Activated CD4-positive, alpha-beta memory T cell treated with anti-CD3 and anti-CD28 coated beads, Interleukin-2, amount 10 ng/mL, durations not matched to agents 7 days and 5 days (primary cell): ENCODE measurements at places on chromosomes 16 and 17. TPM values are rescaled to one million over a fixed set of nuclear protein-coding genes. Genes with fewer than 3 reads are reported as not detected.

The KCNG4 gene
- not detected for total RNA-seq

The ABCC3 gene
- not detected for total RNA-seq

GRCh38 chr17:55925440-55925839 is 174.6 kb downstream of the PCTP start:
- no peak overlapping the region for H3K4me3 ChIP-seq
- DNase-seq: no peak
- H3K27me3 ChIP-seq: no peaks in the 10 kb centered on the region
- H3K36me3 ChIP-seq: no peaks in the 10 kb centered on the region
- no peak overlapping the region for H3K27ac ChIP-seq

GRCh38 chr16:5367951-5368350 is 270.4 kb upstream of the EEF2KMT start:
- DNase-seq: no peak
- H3K36me3 ChIP-seq: no peaks in the 10 kb centered on the region
- H3K4me1 ChIP-seq: no peaks in the 10 kb centered on the region
- H3K27me3 ChIP-seq: no peaks in the 10 kb centered on the region
- H3K4me3 ChIP-seq: no peak overlapping the region

DNA sequence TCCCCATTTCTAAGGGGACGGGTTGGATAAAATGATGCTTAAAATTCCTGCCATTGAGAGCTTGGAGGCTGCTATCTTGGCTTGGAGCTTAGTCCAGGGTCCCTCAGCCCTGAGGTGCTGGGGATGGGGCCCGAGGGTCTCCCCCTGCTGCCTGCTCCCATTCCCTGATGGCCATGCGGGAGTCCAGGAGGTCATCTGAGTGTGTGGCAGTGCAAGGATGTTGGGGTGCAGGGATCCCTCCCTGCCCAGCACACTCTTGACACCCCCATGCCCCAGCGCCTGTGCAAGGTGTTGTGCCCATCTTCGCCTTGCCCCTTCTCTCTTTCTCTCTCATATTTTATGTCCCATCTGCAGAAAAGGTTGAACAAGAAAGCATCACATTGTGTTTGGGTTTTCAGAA is 90.4 kb downstream of the IRF8 start:
- no peaks in the 10 kb centered on the region for H3K36me3 ChIP-seq
- peaks cover 15% of the 10 kb centered on the region for H3K27me3 ChIP-seq
- H3K27ac ChIP-seq: no peak overlapping the region
- no peak for DNase-seq

GRCh38 chr17:77132411-77133086 is 8.2 kb upstream of the SEC14L1 start:
- peaks cover 44% of the 10 kb centered on the region for H3K4me1 ChIP-seq
- H3K27me3 ChIP-seq: no peaks in the 10 kb centered on the region
- peaks cover 22% of the 10 kb centered on the region for H3K36me3 ChIP-seq
- no peak overlapping the region for H3K27ac ChIP-seq
- no peak for DNase-seq

DNA sequence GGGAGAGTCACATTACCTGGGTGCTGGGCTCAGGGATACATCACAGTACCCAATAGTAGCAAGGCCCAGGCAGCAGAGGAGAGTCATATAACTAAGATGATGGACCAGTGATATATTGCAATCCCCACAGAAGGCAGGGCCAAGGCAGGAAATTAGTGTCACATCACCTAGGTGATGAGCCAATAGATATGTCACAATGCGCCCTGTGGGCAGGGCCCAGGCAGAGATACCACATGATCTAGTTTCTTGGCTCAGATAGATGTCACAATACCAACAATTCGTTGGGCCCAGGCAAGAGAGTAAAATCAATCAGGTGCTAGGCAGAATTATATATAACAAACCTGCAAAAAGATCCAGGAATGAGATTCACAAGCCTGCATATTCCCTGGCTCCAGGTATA is 2111.5 kb downstream of the TP53TG3F start:
- no peaks in the 10 kb centered on the region for H3K27me3 ChIP-seq
- no peaks in the 10 kb centered on the region for H3K36me3 ChIP-seq
- no peak overlapping the region for H3K4me3 ChIP-seq
- no peak overlapping the region for H3K27ac ChIP-seq

- peaks cover 50% of the 10 kb centered on the region for H3K36me3 ChIP-seq
- DNase-seq: no peak
- no peak overlapping the region for H3K27ac ChIP-seq
- peaks cover 9% of the 10 kb centered on the region for H3K4me1 ChIP-seq
- H3K4me3 ChIP-seq: no peak overlapping the region
These were observed 8.5 kb downstream of the DNAJA3 start for GRCh38 chr16:4433914-4434787.

DNA sequence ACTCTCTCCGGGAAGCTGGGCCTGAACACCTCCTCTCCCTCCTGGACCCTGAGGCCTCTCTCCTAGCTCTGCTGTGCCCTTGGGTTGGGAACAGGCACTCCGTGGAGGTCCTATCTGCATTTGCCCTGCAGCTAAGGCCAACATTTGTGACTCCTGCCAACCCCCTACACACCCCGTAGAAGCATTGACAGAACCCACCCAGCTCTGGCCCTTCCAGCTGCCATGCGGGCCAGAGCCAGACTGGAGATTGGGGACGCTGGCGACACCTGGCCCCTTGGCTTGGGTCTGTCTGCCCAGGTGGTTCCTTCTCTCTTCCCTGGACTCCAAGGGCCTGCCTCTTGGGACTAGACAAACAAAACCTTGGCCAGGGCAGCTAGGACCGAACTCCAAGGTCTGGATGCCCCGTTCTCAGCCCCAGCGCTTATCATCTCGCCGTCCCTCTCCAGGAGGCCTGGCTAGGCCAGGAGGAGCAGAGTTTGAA is 644 bp upstream of the RHBDF2 start:
- peak overlapping the region; percentile 71 for H3K4me3 ChIP-seq
- no peaks in the 10 kb centered on the region for H3K27me3 ChIP-seq
- DNase-seq: no peak
- H3K4me1 ChIP-seq: peaks cover 62% of the 10 kb centered on the region
- peaks cover 3% of the 10 kb centered on the region for H3K36me3 ChIP-seq
- peak overlapping the region; percentile 93 for H3K27ac ChIP-seq

GRCh38 chr16:24478401-24478800 is 61.0 kb upstream of the RBBP6 start:
- no peak overlapping the region for H3K27ac ChIP-seq
- no peaks in the 10 kb centered on the region for H3K4me1 ChIP-seq
- no peak overlapping the region for H3K4me3 ChIP-seq
- peaks cover 7% of the 10 kb centered on the region for H3K27me3 ChIP-seq
- no peak for DNase-seq

DNA sequence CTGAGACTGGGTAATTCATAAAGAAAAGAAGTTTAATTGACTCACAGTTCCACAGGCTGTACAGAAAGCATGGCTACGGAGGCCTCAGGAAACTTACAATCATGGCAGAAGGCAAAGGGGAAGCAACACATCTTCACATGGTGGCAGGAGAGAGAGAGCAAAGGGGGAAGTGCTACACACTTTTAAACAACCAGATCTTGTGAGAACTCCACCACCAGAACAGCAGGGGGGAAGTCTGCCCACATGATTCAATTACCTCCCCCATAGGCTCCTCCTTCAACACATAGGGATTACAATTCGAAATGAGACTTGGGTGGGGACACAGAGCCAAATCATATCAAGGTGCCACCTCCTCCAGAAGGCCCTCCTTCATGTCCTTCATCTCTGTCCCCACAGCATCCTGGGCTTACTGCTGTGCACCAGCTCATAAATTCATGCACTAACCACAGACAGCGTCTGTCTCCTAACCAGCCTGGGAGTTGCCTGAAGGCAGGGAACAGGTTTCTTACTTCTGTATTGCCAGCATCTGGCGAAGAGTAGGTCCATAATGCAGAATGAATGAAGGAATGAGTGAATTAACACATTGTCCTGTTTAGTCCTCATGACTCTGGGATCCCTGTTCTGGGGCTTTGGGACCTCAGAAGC is 74.4 kb downstream of the WSB1 start:
- peaks cover 4% of the 10 kb centered on the region for H3K27me3 ChIP-seq
- peaks cover 4% of the 10 kb centered on the region for H3K36me3 ChIP-seq
- no peak for DNase-seq
- no peaks in the 10 kb centered on the region for H3K4me1 ChIP-seq

DNA sequence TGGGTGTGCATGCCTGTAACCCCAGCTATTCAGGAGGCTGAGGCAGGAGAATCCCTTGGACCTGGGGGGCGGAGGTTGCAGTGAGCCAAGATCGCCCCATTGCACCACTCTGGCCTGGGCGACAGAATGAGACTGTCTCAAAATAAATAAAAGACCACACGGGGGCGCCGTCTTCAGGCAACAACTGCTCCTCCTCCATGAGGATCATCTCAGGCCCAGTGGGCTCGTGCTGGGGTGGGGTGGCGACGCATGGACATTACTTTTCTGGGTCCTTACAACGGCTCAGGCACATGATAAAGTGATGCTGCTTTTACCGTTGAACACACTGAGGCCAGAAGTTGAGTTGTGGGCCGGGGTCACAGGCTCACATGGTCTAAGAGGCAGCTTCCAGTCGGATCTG is 56.2 kb downstream of the PRMT7 start:
- H3K27ac ChIP-seq: no peak overlapping the region
- H3K4me1 ChIP-seq: peaks cover 35% of the 10 kb centered on the region
- H3K4me3 ChIP-seq: no peak overlapping the region
- DNase-seq: peak; percentile 53
- H3K27me3 ChIP-seq: peaks cover 40% of the 10 kb centered on the region
- H3K36me3 ChIP-seq: no peaks in the 10 kb centered on the region

- H3K27ac ChIP-seq: no peak overlapping the region
- H3K4me1 ChIP-seq: peaks cover 2% of the 10 kb centered on the region
- no peaks in the 10 kb centered on the region for H3K27me3 ChIP-seq
- DNase-seq: no peak
These were observed 188.0 kb upstream of the GSE1 start for GRCh38 chr16:85425074-85425662.

- H3K36me3 ChIP-seq: peaks cover 30% of the 10 kb centered on the region
- H3K4me3 ChIP-seq: peak overlapping the region; percentile 55
- peak overlapping the region; percentile 89 for H3K27ac ChIP-seq
- peak; percentile 91 for DNase-seq
These were observed 20.9 kb downstream of the TNS4 start for GRCh38 chr17:40480501-40481003.
